Activated T-cell treated with anti-CD3 and anti-CD28 coated beads for 48 hours (primary cell): ENCODE measurements at places on chromosomes 2 and 18.
A peak's percentile ranks its signal among the peaks of the same experiment; 100 is the strongest.

- no peak for DNase-seq
Measured at GRCh38 chr2:3094999-3095958, 282.3 kb downstream of the EIPR1 start.

GRCh38 chr18:67581178-67581577 lies 64.7 kb upstream of the DSEL start:
- no peak for DNase-seq

GRCh38 chr2:200345975-200346374 lies 39.5 kb downstream of the SPATS2L start:
- DNase-seq, result no peak

DNA sequence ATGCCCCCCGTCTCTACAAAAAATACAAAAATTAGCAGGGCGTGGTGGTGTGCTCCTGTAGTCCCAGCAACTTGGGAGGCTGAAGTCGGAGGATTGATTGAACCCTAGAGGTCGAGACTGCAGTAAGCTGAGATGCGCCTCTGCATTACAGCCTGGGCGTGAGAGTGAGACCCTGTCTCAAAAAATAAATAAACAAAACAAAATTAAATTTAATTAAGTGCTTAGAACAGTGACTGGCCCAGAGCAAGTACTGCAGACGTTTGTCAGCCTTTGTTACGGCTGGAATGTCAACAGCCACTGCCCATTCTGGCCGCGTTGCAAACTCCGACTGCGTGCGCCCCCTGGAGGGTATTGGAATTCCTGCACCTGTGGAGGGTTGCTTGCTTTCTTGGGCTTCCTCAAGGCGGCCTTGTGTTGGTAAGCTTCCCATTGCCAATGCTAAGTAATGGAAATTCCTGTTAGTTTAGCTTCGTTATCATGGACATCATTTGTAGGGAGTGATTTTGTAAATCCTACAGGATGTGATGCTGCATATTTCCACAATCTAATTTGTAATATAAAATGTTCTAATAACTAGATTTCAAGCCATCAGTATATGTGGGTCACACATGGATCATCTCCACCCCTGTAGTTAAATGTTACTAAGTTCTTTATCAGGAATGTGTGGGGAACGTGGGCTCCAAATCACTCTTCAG lies 15.9 kb upstream of the ATP6V1B1 start:
- DNase-seq, result peak; percentile 64

DNA sequence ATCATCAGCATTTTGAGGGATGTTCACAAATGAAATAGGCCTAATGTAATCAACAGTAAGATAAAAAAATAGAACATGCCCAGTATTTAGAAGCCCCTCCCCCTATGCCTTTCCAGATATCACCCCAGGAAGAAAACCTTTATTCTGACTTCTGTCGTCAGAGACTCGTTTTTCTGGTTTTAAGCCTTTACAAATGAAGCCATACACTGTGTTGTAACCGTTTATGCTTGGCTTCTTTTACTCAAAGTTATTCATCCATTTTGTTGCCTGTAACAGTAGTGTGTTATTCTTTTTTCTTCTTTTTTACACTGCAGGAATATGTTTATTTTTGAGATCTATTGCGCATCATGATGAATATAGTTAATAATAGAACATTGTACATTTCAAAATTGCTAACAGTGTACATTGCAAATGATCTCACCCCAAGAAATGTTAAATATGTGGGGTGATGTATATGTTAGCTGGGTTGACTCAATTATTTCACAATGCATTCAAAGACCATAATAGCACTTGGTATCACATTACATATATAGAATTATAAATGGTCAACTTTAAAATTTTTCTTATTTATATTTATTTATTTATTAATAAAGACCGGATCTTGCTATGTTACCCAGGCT lies 28.1 kb upstream of the PNPT1 start:
- no peak for DNase-seq

GRCh38 chr2:121345887-121346286 lies 60.9 kb upstream of the TFCP2L1 start:
- no peak for DNase-seq

GRCh38 chr2:173062801-173063200 lies 12.8 kb upstream of the MAP3K20 start:
- no peak for DNase-seq

DNA sequence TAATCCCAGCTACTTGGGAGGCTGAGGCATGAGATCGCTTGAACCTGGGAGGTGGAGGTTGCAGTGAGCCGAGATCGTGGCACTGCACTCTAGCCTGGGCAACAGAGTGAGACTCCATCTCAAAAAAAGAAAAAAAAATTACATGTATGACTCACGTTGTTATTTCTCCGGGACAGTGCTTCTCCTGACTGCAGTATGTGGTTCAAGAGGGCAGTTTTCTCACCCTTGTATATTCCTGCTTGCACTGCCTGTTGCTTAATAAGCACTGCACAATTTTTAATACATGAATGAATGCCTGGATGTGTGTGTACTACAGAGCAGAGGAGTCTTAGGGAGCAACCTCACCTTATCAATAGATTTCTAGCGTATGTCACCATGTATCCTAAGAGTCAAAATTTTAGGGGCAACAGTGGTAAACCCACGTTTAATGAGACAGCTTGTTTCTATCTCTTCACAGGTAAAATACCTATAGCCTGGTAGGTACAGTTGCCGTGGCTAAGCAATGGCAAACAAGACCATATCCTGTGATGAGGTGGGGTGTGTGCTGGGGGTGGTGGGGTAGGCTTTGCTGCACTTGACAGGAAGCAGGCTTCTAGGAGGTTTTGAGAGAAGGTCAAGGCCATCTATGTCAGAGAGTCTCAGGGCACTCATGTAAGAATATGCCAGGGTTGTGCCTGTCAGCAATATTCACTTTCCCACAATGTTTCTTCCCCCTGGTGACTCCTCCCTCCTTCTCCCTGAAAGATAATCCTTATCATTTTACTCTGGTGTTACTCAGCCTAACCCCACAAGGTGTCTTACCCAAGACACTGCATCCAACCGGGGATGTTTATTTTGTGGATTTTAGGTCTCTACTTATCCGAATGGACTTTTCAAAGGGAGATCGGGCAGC lies 36.9 kb upstream of the MEX3C start:
- no peak for DNase-seq

GRCh38 chr2:74887960-74888700 lies 54.2 kb downstream of the HK2 start:
- DNase-seq, result no peak
